ENCODE measurements at places on chromosomes 16 and 17.

DNA sequence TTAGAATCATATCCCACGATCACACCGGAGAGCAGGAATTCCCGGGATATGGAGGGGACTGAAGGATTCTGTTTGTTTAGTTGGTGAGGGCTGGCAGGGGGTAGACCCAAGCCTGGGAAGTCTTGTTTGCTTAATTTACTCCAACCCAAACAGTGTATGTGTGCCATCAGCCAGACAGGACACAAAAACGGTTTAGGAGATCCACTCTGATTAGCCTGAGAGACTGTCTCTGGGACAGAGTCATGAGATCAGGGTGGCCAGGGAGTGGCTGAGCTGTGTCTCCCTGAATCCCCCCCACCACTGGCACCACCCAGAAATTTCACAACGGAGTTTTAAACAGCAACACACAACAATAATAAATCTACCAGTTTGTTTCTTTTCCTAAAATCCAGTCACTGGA is 127.0 kb downstream of the RBFOX3 start:
- no peak for DNase-seq

DNA sequence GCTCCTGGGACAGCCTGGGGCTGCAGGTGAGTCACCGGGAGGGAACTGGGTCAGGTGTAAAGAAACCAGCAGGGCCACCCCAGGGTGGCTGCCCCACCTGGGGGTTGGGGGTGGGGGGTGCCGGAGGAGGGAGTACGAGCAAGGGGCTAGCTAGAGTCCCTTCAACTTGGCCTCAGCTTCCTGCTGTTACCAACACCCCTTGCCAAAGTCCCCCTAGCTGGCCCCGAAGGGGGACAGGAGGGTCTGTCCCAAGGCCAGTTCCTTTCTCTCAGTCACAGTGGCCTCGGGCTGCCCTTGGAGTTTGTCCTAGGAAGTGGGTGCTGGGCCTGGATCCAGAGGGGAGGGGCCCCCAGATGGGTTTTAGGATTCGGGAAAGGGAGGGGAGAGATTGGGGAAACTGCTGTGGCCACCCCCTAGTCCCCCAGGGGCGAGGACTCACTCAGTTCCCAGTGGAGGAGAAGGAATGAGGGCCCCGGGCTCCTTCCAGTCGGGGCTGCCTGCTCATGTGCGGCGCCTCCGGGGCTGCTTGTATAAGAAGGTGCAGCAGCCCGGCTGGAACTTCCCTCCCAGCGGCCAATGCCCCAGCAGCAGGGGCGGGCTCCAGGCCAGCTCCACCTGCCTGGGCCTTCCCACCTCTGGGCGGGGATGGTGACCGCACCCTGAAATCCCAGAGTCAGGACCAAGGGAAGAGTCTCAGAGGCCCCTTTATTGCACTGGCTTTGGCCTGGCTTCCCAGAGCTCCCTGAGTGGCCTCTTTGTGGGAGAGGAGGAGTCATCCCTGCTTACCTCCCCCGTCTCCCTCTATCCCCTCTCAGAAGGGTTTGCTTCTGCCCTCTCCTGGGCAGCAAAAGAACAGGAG is 7.3 kb downstream of the ARHGAP27 start:
- no peak for DNase-seq

GRCh38 chr16:85676466-85676865 is 12.3 kb downstream of the GINS2 start:
- DNase-seq: no peak

GRCh38 chr16:69906838-69907401 is 44.2 kb upstream of the CLEC18A start:
- no peak for DNase-seq

DNA sequence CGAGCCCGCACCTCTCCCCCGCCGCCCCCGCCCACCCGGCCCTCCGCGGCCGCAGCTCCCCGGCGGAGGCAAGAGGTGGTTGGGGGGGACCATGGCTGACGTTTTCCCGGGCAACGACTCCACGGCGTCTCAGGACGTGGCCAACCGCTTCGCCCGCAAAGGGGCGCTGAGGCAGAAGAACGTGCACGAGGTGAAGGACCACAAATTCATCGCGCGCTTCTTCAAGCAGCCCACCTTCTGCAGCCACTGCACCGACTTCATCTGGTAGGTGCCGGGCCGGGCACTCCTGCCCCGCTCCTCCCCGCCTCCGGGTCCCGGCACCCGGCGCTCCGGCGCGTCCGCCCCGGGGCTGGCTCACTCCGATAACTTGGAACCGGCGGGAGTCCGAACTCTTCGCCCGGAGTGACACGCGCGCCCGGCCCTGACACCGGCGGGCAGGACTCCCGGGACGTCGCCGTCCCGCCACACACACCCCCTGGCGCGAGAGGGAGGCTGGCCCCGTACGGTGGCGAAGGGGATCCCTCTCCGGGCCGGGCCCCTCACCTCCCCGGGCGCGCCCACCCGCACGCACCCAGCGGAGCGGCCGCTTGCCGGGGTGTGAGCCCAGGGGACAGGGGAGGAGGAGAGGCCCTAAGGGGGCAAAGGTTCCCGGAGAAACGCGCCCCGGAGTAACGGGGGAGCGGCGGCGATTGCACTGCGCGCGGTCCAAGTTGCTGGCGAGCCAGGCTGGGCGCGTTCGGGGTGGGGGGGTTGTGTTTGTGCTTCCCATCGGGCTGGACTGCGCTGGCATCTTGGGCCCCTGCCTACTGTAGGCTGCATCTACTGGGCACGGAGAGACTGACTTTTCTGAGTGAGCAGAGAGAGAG is 581 bp downstream of the PRKCA start:
- DNase-seq: peak; percentile 4

DNA sequence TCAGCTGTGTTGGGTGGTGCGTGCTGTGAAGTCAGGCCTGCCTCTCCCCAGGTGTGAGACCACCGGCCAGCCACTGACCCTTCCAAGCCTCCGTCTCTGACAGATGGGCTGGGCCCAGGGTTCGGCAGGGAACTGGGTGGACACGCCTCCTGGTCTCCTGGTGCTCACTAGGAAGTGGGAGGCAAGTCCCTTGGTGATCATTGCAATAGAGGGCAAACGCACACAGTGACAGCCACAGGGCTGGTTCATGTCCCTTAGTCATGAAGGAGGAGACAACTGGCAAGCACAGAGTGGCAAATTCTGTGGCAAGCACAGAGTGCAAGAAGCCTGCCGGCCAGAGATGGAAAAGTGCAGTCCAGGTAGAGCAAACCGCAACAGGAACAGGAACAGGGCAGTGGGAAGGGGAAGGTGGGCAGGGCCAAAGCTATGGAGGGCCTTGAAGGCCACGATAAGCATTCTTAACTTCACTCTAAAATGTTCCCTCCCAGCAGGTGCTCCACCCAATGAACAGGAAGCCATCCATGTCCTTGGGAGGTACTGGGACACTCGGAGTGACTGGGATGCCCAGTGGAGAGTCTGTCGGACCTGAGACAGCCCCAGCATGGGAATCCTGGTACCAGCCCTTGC is 21.9 kb downstream of the USP7 start:
- no peak for DNase-seq

- peak; percentile 29 for DNase-seq
Observed at GRCh38 chr17:21283482-21284318, 811 bp upstream of the MAP2K3 start.

DNA sequence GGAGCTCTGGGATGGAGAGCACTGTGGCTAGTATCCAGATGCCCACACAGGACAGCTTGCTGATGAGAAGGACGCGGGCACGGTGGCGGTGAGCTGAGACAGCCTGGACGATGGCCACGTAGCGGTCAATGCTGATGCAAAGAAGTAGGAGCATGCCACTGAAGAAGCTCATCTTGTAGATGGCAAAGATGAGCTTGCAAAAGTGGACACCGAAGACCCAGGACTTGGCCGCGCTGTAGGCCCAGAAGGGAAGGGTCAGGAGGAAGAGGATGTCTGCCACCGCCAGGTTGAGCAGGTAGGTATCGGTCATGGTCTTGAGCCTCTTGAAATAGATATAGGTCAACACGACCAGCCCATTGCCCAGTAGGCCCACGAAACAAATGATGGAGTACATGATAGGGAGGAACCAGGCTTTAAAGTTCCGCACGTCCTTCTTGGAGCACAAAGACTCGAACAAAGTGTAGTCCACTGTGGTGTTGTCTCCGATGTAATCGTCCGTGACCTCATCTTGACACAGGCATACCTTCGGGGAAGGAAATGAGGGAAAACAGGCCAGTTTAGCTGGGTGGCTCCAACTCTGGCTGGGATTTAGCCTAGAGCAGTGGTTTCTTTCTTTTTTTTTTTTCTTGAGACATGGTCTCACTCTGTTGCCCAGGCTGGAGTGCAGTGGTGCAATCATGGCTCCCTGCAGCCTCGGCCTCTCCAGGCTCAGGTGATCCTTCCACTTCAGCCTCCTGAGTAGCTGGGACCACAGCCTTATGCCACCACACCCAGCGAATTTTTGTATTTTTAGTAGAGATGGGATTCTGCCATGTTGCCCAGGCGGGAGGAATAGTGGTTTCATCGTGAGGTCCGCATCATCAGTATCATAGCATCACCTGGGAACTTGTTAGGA is 9.7 kb downstream of the CCR7 start:
- DNase-seq: no peak

GRCh38 chr17:37405955-37406634 is 541 bp downstream of the ACACA start:
- no peak for DNase-seq

- no peak for DNase-seq
Observed at GRCh38 chr16:50531359-50531758, 16.8 kb upstream of the NKD1 start.

DNA sequence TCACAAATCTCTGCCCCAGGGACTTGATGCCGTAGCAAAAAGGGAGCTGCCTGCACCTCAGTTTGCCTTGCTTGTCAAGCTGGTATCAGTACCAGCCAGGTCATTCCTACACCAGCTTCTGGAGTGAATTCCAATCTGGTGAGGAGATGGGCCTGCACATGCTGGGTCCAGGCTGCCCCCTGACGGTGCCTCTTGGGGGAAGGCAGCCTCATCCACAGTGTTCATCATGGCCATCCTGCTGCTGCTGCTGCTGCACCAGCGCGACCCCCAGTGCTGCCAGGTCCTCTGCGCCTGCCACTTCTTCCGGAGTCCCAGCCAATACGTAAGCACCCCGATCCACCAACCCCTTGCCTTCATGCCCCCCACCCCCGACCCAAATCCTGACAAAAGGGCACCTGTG is 8.3 kb downstream of the MRPL27 start:
- no peak for DNase-seq

DNA sequence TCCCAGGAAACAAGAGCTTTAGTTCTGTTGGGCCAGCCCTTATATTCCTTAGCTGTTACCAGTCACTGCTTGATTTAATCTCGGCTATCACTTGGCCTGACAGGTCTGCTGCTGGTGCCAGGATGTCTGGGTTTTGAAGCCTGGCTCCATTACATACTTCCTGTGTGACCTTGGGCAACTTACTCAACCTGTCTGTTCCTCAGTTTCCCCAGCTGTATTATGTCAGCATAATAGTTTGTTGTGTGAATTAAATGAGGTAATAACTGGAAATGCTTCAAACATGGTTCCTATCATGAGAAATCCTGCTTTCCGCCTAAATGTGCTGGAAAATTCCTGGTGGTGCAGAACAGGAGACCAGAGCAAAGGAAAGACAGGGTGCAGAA is 50.6 kb upstream of the STH start:
- no peak for DNase-seq

GRCh38 chr17:20930081-20930760 is 112.6 kb downstream of the USP22 start:
- no peak for DNase-seq

DNA sequence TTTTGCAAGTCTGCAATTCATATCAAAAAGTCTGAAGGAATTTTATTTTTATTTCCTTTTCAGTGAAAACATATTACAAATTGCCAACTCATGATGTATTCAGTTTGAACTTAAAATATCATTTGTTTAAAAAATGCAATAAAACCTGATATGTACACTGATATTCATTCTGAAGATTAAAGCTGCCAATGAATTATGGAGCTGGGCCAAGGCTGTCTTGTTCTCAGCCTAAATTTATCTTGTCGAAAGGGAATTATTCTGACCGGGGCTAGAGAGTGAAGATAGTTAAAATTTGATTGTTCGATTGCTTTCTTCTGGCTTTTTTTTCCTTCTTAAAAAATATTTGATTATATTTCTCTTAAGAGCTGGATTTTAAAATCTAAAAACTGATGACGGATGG is 54.0 kb upstream of the RBFOX1 start:
- DNase-seq: no peak

- DNase-seq: no peak
Observed at GRCh38 chr17:48586355-48587258, 3.4 kb downstream of the HOXB3 start.

- no peak for DNase-seq
Observed at GRCh38 chr16:46719528-46719927, 28.6 kb downstream of the MYLK3 start.

- DNase-seq: no peak
Observed at GRCh38 chr16:27084307-27085028, 17.7 kb downstream of the C16orf82 start.

DNA sequence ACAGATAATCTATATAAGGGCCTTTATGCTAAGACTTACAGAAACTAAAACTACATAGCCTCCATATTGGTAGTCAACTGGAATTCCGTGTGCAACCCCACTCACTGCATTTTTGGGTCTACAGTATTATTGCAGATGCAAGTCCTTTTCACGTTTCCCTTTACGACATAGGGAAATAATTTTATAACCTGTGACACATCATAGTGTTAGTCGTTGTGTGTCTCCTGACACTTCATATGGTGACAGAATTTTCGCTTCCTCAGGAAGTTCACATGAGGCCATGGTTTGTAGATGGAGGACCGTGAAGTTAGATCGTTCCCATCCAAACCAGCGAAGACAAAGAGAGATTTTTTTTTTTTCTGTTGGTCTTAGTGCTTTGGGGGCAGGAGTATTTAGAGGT is 15.7 kb upstream of the MRC2 start:
- DNase-seq: no peak

Data from stimulated activated naive B cell treated with anti-CD40 and anti-IgM and Interleukin-4, amounts not matched to agents 10 μg/mL and 1 μg/mL and 100 μg/mL, for 72 hours (primary cell).